ENCODE measurements at places on chromosomes 11 and 22.

DNA sequence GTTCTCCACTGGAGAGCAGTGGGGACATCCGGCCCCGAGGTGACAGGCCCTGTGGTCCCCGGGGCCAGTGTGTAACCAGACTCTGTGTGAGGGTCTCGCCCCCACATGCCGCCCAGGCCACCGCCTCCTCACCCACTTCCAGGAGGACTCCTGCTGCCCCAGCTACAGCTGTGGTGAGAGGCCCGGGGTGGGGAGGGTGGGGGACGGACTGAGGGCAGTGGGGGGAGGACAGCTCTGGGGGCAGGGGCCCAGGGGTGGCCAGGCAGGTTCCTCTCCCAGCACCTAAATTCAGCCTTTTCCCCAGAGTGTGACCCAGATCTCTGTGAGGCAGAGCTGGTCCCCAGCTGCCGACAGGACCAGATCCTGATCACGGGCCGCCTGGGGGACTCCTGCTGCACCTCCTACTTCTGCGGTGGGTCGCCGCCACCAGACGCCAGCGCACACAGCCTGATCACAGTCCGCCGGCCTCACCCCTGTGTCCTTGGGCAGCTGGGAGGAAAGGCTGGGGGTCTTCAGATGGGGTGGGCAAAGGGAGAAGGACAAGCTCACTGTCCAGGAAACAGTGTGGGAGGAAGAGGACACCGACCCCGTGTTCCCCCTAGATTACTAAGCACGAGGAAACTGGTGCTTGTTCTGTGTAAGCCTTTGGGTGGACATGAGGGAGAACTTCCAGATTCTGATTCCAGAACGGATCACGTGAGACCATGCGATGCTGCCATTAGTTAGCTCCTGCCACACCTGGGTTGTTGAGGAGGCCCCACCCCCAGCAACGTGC is 84.4 kb upstream of the MYOD1 start:
- no peak for DNase-seq

DNA sequence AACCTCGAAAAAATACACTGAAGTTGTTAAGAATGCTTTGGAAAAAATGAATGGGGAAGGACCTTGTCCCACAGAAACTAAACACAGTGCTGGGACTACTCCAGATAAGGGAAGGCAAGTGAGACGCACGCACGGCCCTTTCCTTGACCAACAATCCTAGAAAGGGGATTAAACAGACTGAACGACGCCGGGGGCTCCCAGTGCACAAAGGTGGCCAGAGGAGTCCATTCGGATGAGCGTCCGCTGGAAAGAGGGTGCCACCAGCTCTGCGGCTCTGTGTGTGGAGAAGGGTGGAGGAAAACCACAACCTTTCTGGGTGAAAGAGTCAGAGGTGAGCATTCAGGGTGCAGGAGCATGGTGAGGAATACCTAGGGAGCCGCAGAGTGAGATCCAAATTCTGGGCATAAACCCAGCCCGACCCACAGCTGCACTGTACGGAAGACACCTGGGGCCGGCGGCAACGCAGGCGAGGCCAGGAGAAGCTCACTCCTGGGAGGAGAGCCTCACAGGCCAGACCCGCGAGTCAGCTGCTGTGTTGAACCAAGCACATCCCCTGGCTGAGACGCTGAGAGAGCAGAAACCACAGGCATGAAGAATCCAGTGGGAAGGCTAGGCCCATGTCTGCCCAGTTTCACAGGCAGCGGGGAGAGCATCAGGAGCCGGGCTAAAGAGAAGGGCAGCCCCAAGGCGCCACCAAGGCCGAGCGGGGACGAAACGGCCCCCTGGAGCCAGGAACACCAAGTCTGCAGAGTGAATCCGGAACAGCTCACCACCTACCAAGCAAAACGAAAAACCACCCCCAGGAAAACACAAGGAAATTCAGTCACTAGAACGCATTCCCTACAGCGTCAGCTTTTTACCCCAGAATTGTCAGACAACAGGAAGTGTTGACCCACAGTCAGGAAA is 177.1 kb downstream of the BRD1 start:
- DNase-seq = no peak

GRCh38 chr11:3732671-3733436 is 61.7 kb upstream of the CHRNA10 start:
- DNase-seq = no peak

DNA sequence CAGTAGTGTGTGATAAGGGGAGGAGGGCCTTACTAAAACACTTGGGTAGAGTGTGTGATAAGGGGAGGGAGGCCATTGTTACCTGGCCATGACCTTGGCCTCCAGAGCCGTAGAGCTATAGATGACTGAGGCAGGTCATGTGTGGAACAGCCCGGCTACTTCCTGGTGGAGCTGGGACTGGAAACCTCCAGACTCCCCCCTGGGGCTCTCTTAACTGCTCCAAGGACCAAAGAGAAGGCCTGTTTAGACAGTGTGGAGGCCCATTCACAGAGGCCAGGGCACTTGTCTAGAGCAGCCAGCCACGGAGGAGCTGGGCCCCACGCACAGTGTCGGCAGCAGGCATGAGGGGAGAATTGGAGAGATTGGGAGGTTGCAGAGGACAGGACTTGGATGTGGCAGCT is 12.5 kb upstream of the MICALL1 start:
- no peak for DNase-seq

DNA sequence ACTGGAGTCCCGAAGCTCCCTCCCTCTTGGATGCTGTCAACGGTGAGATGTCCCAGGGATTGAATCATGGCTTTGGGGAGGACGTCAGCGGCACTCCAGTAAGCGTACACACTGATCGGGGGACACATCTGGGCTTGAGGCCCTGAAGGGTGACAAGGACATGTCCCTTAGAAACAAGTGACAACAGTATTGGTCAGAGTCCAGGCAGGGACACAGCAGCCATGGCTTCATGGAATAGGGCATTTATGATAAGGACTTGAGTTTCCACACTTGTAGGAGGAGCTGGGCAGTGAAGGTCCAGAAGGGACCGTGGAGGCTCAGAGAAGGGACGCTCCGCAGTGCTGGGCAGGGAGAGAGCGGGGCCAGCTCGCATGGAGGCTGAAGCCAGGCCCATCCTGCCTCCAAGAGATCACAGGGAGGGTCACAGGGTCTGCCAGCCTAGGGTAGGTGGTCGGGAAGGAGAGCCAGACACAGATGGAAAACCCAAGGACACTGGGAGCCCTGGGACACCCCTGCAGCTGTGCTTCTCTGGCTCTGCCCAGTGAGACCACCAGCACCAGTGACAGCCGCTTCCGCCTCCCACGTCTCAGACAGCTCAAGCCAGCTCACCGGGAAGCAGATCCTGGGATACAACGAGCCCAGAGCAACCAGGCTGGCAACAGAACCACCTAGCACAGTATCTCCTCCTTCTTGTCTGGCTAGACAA is 22.9 kb upstream of the RFPL3 start:
- DNase-seq = no peak

DNA sequence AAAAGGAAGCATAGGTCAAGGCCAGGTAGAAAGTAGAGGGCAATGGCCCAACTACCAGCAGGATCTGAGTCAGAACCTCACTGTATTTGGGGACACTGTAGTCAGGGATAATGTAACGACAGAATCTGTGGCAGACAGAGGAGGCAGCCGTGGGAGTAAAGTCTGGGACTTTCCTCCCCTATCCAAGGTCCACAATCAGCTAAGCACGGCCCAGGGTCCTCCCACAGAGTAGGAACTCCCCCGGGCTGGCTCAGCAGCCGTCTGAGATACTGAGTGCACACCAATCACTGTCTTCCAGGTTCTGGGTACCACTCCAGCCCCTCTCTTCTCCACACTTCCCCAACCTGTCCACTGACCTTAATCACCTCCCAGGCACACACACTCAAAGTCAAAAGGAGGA is 3.2 kb downstream of the IGSF9B start:
- DNase-seq = no peak

Data from stimulated activated CD4-positive, alpha-beta T cell treated with anti-CD3 and anti-CD28 coated beads, Interleukin-4, amount 100 ng/mL, for 1 hour (primary cell).